Activated T-cell treated with anti-CD3 and anti-CD28 coated beads for 4 hours (primary cell): ENCODE measurements at places on chromosomes 4 and X.

DNA sequence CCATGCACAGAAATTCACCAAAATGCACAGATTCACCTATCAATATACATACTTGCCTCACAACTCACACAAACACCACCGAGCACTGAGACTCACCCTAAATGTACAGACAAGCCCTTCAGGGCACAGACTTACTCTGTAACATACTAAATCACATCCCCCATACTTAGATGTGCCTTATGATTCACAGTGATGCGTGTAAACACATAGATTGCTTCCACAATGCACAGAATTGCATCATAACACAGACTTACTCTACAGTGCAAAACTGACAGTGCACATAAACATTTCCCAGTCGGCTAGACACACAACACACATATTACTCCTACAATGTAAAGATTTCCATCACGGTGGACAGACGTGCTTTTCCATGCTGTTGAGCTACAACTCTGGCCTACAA is 6.2 kb downstream of the LINC00632 start:
- DNase-seq = no peak

DNA sequence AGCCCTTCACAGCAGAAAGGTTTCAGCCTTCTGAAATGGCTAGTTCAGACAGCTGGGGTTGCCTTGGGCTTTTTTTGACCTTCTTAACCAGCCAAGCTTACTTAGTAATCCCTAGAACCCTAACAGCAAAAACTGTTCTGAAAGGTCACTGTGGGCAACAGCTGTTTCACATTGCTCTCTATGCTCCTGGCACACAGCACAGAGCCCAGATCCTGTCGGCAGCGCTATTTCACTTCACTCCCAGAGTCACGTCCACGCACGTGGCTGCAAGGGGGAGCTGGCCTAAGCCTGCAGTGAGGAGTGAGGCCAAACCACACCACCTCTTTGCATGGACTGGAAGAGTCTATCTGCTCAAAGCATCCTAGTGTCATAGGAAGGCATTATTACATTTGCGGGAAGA is 32.0 kb upstream of the STS start:
- no peak for DNase-seq

DNA sequence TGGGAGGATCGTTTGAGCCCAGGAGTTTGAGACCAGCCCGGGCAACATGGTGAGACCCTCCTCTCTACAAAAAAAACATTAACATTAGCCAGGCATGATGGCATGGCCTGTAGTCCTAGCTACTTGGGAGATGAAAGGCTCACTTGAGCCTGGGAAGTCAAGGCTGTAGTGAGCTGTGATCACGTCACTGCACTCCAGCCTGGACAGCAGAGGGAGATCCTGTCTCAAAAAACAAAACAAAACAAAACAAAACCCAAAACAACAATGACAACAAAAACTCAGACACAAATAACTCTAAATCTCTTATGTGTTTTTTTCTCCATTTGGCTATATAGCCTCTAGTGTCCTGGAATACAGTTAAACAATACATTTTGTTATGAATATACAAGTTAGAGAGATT is 127.3 kb upstream of the STK26 start:
- DNase-seq = no peak

DNA sequence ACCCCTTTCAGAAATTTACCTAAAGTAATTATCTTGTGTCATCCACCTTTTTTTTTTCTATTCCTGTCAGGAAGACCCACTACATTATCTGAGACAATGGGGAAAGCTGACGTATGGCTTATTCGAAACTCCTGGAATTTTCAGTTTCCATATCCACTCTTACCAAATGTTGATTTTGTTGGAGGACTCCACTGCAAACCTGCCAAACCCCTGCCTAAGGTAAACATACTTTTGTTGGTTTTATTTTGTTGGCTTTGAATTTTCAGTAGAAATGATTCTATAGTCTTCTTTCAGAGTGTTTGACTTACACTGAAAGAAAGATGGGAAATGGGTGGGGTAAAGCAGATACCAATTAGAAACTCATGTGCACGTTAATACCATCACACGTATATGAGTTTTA is 2.2 kb downstream of the UGT2B7 start:
- no peak for DNase-seq

- DNase-seq = no peak
Observed at GRCh38 chr4:75683482-75684155, 10.4 kb upstream of the G3BP2 start.

DNA sequence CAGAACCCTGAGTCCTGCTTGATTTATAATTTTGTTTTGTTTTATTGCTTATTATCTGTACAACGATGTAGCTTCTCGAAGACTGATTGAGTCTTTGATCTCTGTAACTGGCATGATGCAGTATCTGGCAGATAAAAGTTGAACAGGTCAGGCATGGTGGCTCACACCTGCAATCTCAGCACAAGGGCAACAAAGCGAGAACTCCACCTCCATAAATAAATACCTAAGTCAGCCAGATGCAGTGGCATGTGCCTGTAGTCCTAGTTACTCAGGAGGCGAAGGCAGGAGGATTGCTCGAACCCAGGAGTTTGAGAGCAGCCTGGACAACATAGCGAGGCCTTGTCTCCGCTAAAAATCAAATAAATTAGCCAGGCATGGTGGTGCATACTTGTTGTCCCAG is 15.7 kb upstream of the WDR19 start:
- no peak for DNase-seq

DNA sequence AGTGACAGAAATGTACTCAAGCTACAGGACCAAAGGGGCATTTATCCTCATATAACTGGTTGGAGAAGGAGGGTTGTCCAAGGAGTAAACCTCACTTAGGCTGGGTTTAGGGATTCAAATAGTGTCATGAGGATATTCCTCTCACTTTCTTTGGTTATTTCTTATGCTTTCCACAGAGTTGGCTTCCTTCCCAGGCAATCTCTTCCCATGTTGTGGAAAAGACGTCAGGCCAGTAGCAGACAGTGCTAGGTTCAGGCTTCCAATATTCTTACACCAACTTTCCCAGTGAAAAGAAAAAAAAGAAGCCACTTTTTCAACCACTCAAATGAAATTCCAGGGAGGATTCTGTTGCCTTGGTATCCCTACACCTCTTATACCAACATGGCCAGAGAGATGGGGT is 653.0 kb downstream of the C4orf33 start:
- no peak for DNase-seq

DNA sequence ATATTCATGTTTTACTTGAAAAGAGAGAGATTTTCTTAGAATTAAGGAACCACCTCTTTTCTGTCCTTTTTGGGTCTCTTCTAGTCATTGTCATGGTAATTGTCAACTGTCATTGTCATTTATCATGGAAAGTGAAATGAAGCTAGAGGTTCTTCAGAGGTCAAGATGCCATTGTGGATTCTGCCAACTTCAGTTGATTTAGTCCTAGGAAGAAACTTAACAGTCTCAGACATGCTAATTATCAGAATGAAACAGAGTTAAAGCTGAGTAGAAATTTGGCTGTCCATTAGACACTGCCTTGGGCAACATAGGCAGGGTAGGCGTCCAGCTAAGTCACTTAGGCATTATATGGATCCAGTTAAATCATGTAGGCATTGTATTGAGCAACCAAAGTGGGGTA is 796.1 kb upstream of the ADGRL3 start:
- DNase-seq = no peak

GRCh38 chr4:188727746-188728145 is 588.5 kb downstream of the TRIML1 start:
- DNase-seq = no peak

GRCh38 chrX:38798956-38799355 is 2.3 kb upstream of the MID1IP1 start:
- no peak for DNase-seq

GRCh38 chr4:98656886-98657285 is 1.5 kb downstream of the TSPAN5 start:
- no peak for DNase-seq

- no peak for DNase-seq
Observed at GRCh38 chr4:108024878-108025165, 35.1 kb downstream of the HADH start.

DNA sequence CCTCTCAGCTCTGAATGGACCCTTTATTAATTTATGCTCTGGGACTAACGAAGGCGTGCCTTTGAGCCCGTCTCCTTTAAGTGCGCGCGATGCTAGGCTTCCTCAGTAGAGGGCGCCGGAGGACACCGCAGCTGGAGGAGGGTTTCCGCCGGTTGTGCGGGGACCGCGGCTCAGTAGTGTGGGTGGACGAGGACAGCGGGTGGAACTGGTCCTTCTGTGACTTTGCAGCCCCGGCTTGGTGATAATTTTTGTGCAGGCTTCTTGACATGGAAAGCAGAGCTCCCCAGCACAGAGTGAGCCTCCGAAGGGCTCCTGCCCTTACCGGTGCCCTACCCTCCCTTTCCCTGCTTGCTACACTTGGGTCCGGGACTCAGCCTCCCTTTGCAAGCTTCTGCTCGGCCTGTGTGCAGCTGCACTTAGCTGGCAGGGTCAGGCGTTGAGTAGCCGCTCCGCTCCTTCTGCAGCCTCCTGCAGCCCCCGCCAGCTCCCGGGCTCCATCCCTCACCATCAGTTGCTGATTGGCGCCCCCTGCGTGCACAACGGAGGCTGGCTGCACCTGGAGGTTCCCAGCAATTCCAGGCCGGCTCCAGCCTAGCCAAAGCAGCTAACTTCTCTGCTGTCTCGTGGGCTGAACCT is 26.8 kb upstream of the BOD1L1 start:
- peak; percentile 70 for DNase-seq

DNA sequence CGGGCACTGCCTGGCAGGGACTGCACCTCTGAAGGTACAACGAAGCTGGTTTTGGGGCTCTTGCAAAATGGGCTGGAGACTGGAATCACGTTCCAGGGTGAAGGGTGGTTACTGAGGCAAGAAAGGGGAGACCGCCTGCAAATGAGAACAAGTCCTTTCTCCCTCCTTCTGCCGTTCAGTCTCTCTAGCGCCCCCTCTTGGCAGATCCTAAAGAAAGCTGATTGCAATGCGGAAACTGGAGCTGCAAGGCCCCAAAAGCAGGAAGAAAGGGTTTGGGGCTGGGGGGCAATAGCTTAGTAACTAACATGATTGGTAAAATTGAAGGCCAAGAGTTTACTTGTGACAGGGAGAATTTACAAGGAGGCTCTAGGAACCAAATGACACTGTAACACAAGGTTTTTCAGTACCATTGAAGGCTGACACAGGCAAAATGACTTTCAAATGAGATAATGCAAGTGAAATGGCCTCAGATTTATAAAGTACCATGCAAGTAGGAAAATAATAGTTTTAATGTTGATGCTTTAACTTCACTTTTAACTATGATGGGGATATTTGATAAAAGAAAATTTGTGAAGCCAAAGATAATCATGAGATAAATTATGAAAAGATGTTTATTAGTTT is 222.7 kb upstream of the HAND2 start:
- DNase-seq = no peak

- DNase-seq = no peak
Observed at GRCh38 chr4:15707363-15707715, 4.5 kb downstream of the BST1 start.

GRCh38 chr4:69793732-69794131 is 33.3 kb upstream of the SULT1B1 start:
- DNase-seq = no peak

- DNase-seq = no peak
Observed at GRCh38 chr4:157143369-157143768, 67.4 kb downstream of the GLRB start.

GRCh38 chr4:3862640-3863420 is 96.6 kb downstream of the ADRA2C start:
- no peak for DNase-seq

GRCh38 chr4:25834411-25835107 is 28.2 kb downstream of the SEL1L3 start:
- DNase-seq = no peak

- DNase-seq = no peak
Observed at GRCh38 chr4:176340871-176341685, 21.3 kb downstream of the SPCS3 start.

GRCh38 chr4:156781852-156782251 is 189.7 kb downstream of the PDGFC start:
- DNase-seq = no peak

DNA sequence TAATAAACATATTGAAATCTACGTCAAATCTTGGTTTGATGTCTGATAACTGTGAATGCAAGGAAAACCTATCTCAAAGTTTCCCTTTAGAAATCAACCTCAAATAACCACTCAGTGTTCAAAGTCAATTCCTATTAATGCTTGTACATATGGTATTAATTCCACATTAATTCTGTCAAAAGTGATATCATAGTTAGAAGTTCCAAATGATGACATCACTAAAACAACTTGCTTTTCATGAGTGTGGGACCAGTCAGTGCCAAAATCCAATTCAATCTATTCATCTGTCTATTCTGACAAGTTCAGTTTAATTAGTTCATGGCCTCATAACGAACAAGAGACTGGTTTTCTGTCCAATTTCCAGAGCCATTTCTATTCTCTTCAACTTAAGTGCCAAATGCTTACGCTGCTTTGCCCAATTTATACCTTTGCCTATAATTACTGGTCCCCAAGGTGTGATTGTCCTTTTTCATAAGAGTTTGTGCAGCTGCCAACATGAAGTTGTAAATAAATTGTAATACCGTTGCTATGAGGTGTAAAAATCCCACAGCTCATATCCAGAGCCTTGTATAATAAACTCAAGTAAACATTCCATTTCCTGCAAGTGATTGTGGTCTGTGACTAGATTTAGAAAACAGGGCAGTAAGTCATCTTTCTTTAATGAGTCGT is 476.2 kb downstream of the RAB28 start:
- no peak for DNase-seq

GRCh38 chrX:42846741-42847140 is 68.8 kb upstream of the PPP1R2C start:
- DNase-seq = no peak

GRCh38 chr4:121070274-121070673 is 2.1 kb downstream of the NDNF start:
- no peak for DNase-seq

GRCh38 chr4:122784261-122784660 is 42.4 kb upstream of the FGF2 start:
- DNase-seq = no peak

DNA sequence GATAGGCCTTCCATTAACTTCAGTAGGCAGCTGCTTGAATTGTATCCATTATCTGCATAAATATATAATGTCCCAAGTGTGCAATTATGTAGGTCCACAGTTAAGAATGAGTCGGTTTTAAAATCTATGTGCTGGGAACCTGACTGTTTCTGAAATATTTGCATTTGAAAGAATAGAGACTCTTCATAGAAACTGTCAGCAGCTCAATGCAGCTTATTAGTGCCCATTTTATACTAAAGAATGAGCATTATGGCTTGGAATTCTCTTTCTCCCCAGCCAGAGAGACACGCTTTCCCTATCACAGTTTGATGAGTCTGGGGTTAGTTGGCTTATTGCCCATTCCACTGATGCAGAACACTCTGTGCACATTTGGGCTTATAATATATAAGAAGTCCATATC is 202.0 kb upstream of the PCDH7 start:
- DNase-seq = no peak

DNA sequence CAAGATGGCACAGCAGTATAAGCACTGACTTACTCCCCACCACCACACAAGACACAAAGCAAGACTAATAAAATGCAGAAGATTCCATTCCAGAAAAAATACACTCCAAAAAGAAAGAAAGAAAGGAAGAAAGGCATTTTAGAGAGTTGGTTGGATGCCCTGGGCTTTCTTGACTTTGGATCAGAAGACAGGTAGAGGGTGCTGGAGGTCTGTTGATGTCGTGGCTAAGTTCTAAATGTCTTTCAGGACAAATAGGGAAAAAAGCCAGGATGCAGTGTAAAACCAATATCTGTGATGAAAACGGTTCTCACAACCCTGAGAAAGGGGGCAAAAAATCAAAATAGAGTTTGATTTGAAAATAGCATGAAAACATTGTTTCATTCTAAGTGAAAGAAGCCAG is 555.2 kb upstream of the PRKX start:
- no peak for DNase-seq

GRCh38 chr4:113116414-113117357 is 67.2 kb downstream of the ANK2 start:
- no peak for DNase-seq

GRCh38 chr4:174099712-174100111 is 183.8 kb downstream of the FBXO8 start:
- no peak for DNase-seq
